ENCODE measurements at places on chromosomes 1 and 21.

- H3K4me1 ChIP-seq, result peaks cover 26% of the 10 kb centered on the region
- H3K4me3 ChIP-seq, result no peak overlapping the region
Observed at GRCh38 chr21:28338701-28339305, 653.9 kb downstream of the LTN1 start.

DNA sequence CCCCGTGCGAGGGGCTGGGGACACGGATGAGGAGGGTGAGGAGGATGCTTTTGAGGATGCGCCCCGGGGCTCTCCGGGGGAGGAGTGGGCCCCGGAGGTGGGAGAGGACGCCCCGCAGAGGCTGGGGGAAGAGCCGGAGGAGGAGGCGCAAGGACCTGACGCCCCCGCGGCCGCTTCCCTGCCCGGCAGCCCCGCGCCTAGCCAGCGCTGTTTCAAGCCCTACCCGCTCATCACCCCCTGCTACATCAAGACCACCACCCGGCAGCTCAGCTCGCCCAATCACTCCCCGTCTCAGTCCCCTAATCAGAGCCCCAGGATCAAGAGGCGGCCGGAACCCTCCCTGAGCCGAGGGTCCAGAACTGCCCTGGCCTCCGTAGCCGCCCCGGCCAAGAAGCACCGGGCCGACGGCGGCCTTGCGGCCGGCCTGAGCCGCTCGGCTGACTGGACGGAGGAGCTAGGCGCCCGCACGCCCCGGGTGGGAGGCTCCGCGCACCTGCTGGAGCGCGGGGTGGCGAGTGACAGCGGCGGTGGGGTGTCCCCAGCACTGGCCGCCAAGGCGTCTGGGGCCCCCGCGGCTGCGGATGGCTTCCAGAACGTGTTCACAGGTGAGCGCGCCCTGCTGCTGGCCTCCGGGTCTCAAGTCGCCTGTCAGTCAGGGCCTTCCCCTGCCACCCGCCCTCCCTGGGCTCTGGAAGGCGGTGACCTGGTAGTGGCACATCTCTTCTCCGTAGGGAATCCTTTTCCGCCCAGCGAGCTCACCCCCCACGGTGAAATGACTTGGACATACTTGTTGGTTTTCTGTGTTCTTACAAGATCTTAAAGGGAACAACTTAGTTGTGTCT lies 1.7 kb downstream of the FMN2 start:
- peaks cover 18% of the 10 kb centered on the region for H3K4me1 ChIP-seq
- no peaks in the 10 kb centered on the region for H3K36me3 ChIP-seq
- no peak for DNase-seq
- no peak overlapping the region for H3K27ac ChIP-seq

DNA sequence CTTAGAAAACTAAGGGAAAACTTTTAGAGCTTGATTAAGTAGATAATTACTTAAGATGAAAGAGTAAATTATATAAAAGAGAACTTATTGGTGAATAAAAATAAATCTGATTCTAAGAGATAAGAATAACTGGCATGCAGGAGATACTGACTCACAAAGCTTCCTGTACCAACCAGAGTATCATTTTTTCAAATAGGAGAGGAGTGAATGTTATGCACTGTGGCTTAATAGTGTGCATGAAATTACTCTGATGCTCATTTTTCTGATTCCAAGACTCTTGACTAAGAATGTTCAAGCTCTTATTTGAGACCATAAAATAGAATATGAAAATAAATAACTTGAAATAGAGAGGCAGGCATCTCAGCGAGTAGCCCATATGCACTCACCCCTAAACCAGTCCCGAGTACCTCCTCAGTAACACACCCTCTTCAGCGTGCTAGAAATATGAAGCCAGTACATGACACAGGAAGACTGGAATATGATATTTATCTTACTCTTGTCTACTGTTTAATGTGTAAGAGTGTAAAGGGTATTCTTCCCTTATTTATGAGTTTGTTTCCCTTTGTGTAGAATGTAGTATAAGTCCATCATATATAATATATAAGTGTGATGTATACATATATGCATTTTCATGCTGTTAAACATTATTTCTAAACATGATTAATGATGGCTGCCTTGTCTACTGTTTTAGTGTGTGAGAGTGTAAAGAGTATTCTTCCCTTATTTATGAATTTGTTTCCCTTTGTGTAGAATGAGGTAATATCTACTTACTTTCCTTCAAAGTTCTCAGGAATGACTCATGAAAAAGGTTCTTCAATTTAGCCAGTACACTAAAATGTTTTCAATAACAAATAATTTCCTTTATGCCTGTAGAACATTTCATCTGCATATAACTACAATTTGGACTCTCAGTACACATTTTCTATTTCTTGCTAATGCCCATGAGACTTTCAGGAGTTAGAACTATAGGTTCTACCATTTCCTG lies 99.2 kb upstream of the PALMD start:
- H3K4me1 ChIP-seq, result no peaks in the 10 kb centered on the region
- no peaks in the 10 kb centered on the region for H3K36me3 ChIP-seq
- DNase-seq, result no peak
- no peak overlapping the region for H3K4me3 ChIP-seq
- no peak overlapping the region for H3K27ac ChIP-seq
- H3K27me3 ChIP-seq, result no peaks in the 10 kb centered on the region

GRCh38 chr21:32189688-32190483 lies 89.0 kb downstream of the MIS18A start:
- H3K4me1 ChIP-seq, result no peaks in the 10 kb centered on the region
- no peak overlapping the region for H3K4me3 ChIP-seq
- no peaks in the 10 kb centered on the region for H3K27me3 ChIP-seq
- no peaks in the 10 kb centered on the region for H3K36me3 ChIP-seq
- DNase-seq, result no peak

DNA sequence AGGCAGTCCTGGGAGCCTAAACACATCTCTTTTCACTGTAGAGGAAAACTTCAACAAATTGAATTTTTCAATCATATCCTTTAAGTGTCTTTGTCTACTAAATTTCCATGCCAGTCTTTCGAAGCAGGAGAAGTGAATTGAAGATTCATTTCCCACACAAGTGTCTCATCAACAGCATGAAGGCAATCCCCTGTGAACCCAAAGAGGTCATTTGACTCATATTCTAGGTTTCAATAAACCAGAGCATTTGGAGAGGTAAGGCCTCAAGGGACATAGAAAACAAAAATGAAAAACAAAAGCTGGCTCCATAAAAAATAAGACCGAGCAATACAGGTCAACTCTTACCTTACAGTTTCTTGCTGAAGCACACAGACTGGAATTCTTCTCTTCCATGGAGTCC lies 94.1 kb upstream of the ATP1B1 start:
- H3K4me3 ChIP-seq, result no peak overlapping the region
- no peaks in the 10 kb centered on the region for H3K36me3 ChIP-seq
- no peak overlapping the region for H3K27ac ChIP-seq
- DNase-seq, result no peak

DNA sequence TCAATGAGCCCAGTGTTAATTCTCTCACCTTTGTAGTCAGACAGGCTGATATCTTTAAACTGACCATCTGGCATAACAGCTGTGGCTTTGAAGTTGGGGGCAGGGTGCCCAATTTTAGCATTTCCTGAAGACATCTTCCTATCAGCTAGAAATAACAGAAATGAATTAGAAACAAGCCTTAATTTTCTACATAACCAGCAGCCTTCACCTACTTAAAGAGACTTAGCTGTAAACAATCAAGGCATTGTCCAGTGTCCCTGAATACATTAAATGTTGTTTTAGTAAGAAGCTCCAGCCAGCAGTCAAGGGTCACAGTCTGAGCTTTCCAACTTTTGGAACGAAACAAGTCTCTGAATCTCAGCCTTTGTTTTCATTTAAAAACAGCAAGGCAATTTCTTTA lies 2.8 kb downstream of the PRDX1 start:
- DNase-seq, result no peak
- H3K27ac ChIP-seq, result no peak overlapping the region
- peaks cover 8% of the 10 kb centered on the region for H3K36me3 ChIP-seq
- H3K4me1 ChIP-seq, result peaks cover 15% of the 10 kb centered on the region
- no peak overlapping the region for H3K4me3 ChIP-seq

GRCh38 chr1:64476251-64476952 lies 6.5 kb downstream of the CACHD1 start:
- H3K36me3 ChIP-seq, result no peaks in the 10 kb centered on the region
- peaks cover under 1% of the 10 kb centered on the region for H3K27me3 ChIP-seq
- no peak for DNase-seq
- H3K27ac ChIP-seq, result peak overlapping the region; percentile 39

GRCh38 chr21:44681861-44682579 lies at the start of gene KRTAP12-1:
TSS of gene KRTAP12-1 (minus strand) at chr21:44682163. CDS start at chr21:44682123, 40 bp downstream.
- H3K27ac ChIP-seq, result no peak within 1 kb of the TSS
- H3K4me3 ChIP-seq, result no peak within 1 kb of the TSS
- no peaks in the 10 kb centered on the region for H3K36me3 ChIP-seq
- peaks cover 21% of the 10 kb centered on the region for H3K27me3 ChIP-seq
- no peaks in the 10 kb centered on the region for H3K4me1 ChIP-seq

DNA sequence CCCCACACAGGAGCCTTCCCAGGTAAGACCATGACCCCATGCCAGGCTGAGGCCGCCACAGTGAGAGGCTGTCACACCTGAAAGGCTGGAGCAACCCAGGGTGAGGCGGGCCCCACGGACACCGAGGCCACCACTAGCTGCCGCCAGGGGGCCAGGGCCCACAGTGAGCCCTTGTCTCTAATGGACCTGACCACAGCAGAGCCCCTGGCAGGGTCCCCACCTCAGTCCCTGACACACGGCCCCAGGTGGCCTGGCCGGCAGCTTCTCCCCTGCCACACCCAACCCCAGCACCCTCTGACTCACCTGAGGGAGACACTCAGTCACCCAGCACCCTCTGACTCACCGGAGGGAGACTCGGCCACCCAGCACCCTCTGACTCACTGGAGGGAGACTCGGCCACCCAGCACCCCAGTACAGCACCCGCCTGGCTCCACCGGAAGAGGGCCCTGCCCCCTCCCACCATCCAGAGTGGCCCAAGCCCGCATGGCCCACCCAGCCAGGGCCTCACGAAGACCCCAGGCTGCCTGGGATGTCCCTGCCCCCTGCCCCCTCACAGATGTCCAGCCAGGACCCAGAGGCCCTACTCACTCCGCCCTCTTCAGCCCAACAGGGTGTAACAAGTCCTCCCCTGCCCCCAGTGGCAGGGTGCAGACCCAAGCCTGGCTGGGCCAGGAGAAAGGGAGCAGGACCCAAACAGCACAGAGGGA lies 4.4 kb downstream of the DVL1 start:
- no peaks in the 10 kb centered on the region for H3K36me3 ChIP-seq
- H3K27me3 ChIP-seq, result no peaks in the 10 kb centered on the region
- peaks cover 48% of the 10 kb centered on the region for H3K4me1 ChIP-seq
- no peak for DNase-seq

DNA sequence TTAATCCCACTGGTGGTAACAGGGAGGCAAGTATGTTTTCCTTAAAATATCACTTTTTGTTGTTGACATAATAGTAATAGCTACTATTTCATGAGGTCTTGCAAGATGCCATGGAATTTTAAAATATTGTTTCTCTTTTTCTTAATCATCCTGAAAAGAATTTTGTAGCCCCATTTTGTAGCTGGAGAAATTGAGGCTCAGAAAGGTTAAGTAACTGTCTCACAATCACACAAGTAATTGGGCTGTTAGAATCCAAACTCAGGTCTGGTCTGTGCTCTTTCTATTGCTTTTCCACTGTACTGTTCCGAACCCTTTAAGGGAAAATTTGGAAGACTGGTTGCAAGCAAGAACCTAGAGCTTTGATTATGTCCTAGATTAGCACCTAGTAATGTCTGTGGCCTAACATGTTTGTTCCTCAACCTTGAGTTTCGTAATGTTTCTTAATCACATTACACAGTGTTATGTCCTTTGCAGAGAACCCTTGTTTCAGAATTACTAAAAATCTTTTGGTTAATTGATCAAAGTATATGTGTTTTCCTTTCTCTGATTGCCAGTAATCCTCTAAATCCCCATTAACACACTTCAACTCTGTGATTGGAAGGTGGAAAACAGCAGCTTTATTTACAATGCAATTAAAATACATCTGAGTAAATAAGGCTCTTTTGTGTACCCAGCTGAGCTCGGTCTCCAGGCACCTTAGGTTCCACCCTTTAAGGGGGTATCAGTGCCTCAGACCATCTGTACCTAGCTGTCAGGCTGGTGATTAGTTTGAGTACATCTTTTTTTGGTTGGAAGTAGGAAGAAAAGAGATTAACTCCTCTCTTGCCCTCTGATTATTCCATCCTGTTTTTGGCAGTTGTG lies 10.4 kb downstream of the LRRC42 start:
- no peak overlapping the region for H3K4me3 ChIP-seq
- H3K27ac ChIP-seq, result no peak overlapping the region
- no peaks in the 10 kb centered on the region for H3K4me1 ChIP-seq
- no peaks in the 10 kb centered on the region for H3K27me3 ChIP-seq

DNA sequence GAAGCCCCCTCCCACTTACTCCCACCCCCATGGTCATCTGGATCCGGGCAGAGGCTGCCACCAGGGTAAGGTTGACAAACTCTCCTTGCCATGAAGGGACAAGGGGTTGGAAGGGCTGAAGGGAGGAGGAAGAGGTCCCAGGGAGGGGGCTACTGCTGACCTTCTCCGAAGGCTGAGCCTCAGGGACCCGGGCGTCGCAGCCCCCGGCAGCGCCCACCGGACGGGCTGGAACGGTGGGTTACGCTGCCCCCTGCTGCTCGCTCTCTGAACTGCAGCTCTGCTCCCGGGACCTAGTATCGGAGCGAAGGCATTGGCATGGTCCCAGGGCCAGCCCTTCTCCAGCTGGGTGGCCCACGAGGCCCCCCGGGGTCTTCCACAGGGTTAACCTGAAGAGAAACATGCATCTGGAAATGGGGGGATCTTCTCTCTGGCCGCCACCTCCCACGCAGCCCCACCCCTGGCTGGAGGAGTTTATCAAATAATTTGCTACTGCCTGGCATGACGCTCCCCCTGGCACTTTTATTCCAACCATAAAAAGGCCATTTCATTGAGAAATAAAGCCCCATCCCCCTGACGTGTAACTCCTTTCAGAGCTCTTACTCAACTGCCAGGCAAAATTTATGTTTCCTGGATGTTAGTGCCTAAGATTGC lies 70.4 kb upstream of the TARDBP start:
- no peaks in the 10 kb centered on the region for H3K36me3 ChIP-seq
- H3K4me3 ChIP-seq, result no peak overlapping the region

DNA sequence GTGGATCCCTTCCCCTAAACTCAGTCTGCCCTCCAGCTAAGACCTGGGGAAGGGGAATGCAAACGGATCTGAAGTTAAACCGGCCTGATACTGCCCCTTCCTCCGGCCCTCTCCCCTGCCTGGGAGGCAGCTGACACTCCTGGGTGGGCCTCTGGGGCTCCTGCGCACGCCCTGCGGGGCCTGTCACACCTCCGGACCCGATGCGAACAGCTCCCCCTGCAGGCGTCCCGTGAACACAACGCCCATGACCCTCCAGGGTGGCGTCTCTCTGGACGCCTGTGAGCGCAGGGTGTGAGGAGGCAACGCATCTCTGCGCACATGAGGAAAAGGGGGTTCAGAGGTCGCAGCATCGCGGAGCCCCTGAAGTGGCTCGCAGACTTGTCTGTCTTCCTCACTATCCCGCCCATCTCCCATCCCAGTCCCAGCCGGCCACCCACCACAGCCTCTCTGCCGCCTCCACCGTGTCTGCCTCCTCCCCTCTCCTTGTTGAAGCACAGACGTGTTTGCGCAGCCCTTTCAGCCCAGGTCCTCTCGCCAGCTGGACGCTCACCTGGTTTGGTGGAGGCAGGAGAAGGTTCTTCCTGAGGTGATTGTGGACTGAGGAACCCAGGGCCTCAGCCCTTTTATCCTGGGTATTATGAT lies 421 bp upstream of the LCE3A start:
- no peaks in the 10 kb centered on the region for H3K36me3 ChIP-seq
- H3K4me3 ChIP-seq, result no peak overlapping the region
- no peak overlapping the region for H3K27ac ChIP-seq
- DNase-seq, result no peak
- no peaks in the 10 kb centered on the region for H3K4me1 ChIP-seq
- H3K27me3 ChIP-seq, result peaks cover 11% of the 10 kb centered on the region

GRCh38 chr21:34599534-34600101 lies 15.3 kb downstream of the RCAN1 start:
- no peak overlapping the region for H3K27ac ChIP-seq
- no peak for DNase-seq
- H3K27me3 ChIP-seq, result no peaks in the 10 kb centered on the region
